ENCODE measurements at places on chromosomes 6 and 20.

DNA sequence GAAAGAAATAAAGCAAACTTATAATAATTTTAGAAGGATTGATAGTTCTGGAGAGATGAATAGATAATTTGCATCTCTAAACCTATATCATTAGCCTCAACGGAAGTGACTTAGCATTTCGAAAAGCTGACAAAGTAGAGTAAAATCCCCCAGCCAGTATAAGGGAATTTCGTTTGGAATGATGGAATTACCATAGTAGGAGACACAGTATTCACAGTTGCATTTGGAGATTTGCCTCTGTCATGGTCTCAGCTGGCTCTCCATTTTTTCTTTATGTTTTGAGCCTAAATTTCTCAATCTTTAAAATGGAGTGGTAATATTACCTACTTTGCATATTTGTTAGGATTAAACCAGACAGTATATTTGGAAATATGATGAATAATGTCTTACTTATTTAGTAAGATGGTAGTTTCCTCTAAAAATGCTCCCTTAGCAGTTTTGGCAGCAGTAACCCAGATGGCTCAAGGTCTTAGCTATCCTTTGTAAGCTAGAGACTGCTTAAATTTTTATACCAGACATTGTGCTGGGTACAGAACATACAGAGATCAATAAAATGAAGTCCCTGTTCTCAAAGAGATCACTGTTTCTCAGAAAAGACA lies 58.2 kb downstream of the SMAP1 start:
- DNase-seq = peak; percentile 28

GRCh38 chr6:12008366-12009179 lies 3.5 kb upstream of the HIVEP1 start:
- peak; percentile 38 for DNase-seq

DNA sequence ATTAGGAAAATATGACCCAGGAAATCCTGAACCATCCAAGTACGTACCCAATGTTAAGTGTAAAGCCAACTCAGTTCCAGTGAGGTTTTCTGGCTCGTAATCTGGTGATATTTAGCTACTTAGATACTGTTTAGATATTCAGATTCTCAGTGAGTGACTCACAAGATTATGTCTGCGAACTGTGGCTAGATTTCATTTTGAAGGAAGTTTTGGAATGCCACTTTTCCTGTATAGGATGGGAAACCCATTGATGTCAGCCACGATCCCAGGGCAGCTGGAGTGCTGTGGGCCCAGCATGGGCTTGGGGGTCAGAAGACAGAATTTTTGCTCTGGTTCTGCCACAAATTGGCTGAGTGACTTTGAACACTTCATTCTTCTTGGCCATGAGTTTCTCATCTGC lies 76.3 kb downstream of the TMEM170B start:
- DNase-seq = peak; percentile 76

DNA sequence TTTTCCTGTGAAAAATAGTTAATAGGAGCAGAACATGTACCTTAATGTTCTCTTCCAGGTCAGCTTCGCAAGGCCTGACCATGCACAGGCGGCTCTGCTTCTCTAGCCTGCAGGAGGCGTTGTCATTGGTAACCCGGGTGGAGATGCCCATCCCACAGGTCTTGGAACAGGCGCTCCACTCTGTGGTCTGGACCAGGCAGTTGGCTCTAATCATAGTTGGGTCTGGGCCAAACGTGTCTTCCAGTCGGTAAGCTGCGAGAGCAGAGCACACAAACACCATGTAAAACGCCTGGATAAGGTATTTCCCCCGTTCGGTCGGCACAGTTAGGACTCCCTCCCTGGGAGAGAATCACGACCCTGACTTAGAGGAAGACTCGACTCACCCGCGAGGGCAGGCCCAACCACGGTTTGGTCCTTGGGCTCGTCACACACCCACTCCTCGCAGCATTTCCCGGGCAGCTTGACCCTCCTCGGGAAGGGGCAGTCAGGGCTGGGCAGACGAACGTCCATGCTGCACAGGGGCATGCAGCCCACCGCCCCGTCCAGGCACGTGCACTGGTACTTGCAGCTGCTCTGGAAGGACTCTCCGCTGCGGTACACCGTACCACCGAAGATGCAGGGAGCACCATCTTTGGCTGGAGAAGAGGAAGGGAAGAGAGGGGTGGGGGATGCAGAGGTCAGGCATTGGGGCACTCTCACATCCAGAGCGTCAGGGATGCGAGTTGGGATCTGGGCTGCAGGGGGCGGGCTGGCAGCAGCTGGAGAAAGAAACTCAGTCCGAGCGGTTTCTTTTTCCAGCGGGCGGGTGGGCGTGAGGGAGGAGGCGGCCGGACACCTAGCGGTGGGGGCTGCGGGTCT lies 1.0 kb downstream of the CCN2 start:
- peak; percentile 91 for DNase-seq

DNA sequence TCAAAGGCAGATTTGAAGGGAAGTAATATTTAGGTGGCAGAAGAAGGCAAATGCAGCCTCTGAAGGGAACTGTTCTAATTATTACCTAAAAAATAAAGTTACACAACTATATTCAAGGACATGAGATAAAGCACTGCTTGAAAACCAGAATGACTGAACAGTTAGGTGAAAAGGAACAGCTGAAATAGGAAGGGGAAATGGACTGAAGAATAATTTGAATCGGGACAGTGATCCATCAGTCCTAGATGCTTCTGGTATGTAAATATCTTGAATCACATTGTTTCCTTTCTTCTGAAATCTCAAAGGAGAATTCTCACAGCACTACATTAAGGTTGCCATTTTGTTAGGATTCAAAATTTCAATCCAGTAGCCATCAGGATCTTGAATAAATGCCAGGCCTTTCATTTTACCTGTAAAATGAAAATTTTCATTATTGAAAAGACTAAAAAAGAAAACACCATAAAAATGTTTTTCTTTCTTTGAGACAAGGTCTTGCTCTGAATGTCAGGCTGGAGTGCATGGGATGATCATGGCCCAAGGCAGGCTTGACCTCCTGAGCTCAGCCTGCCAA lies 25.9 kb downstream of the GLO1 start:
- DNase-seq = no peak

GRCh38 chr6:109449064-109449794 lies 6.3 kb downstream of the MICAL1 start:
- no peak for DNase-seq

Data from fibroblast of mammary gland (primary cell).